Foreskin fibroblast (primary cell): ENCODE measurements at places on chromosomes 2 and 18.

GRCh38 chr2:120600335-120600734 lies 135.3 kb upstream of the GLI2 start:
- no peak for DNase-seq

- peak; percentile 41 for DNase-seq
Measured at GRCh38 chr2:202034249-202035088, 814 bp downstream of the FZD7 start.

- peak; percentile 38 for DNase-seq
Measured at GRCh38 chr2:229179628-229180027, 91.5 kb downstream of the PID1 start.

GRCh38 chr2:45825001-45825651 lies 173.7 kb downstream of the PRKCE start:
- no peak for DNase-seq

DNA sequence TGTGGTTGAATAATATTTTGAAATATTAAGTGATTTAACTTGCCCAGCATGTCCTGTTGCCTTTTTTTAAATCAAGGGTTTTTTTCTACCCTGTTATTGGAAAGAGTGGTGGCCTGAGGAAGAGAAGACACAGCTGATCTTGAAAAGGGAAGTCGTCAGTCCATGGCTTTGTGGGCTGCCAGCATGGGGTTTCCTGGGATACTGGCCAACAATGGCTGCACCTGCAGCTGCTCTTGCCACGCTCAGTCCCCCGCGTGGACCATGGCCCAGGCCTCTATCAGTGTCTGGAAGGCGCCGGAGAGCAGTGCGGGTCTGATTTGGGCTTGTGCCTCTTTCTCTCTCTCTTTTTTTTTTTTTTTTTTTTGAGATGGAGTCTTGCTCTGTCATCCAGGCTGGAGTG lies 99.3 kb downstream of the ASB1 start:
- DNase-seq = no peak

GRCh38 chr2:12686708-12687283 lies 29.9 kb upstream of the TRIB2 start:
- DNase-seq = no peak

DNA sequence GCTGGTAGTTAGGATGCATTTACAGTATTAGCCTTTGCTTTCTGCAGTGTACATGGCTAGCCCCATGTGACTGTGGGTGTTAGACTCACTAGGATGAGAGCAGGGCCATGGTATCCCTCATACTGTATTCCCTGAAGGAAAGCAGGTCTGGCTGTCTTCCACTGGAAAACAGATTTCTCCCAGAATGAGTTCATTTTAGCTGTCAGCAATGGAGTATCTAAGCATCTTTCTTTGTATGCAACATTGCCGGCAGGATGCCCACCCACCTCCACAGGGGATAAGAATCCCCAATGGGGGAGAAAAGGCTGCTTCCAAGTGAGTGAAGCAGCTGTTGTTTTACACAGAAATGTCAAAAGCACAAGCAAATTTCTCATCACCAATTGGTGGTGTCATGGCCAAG lies 142.7 kb upstream of the KLHL14 start:
- DNase-seq = no peak

GRCh38 chr18:70826571-70826970 lies 537.7 kb downstream of the SOCS6 start:
- no peak for DNase-seq

DNA sequence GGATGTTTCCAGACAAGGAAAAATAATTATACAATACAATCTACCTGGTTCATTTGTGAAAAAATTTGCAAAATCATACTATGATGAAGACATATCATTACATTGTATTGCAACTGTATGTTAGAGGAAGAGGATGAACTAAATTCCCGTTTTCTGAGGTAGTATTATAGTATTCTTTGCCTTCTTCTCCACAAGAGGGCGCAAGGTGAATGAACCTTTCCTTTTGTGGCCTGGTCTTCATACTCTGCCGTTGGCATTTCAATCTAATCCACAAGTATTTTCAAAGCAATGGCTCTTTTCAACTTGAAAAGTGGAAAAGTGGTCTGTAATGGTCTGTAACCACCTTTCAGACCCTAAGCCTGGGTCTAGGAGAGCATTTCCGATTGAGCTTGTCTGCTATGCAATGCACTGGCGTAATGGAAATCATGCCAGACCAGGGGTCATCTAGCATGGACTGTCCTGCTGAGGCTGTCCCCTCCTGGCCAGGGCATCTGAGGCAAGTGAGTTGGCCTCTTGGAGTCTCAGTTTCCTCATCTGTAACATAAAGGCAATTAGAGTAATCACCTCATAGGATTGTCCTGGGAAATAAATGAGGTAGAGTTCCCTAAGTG lies 30.8 kb upstream of the ZNF396 start:
- DNase-seq = peak; percentile 83

DNA sequence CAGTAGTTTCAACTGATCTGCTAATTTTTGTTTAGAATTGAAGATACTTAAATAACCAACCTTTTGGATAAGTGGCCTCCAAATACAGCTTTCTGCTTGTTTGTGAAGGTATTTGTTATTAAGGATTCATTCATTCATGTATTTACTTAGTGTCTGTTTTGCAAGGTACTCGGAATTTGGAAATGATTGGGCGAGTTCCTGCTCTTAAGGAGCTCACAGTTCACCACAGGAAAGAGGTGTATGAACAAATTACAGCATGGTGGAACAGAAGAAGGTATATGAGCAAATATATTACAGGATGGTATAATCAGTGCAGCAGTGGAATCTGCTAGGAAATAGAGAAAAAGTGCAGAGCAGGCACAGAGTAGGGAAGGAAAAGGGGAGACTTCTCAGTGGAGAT lies 4.5 kb downstream of the ACSL3 start:
- no peak for DNase-seq

GRCh38 chr18:73563345-73563744 lies 584.3 kb downstream of the FBXO15 start:
- peak; percentile 88 for DNase-seq

DNA sequence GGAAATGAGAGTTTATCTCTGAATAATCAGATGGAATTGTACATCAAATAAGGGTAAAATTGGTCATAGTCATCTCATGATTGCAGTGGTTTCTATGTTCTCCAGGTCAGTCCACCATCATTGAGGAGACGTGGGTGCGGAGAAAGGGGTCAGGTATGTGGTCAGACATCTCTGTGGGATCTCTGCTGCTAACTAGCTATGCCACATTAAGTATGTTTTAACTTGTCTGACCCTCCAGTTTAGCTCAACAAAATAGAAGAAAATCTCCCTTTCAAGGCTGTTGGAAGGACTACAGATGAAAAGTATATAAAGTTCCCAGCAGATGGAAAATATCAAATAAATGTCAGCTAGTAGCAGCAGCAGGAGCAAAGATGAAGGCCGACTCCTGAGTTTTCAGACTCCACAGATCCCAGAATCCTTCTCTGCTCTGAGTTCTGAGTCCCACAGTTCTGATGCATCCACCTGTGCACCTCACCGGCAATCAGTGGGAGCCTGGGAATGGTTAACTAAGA lies 106.6 kb upstream of the CYP1B1 start:
- DNase-seq = no peak

GRCh38 chr2:119241205-119241532 lies 17.5 kb downstream of the STEAP3 start:
- DNase-seq = no peak

- DNase-seq = peak; percentile 86
Measured at GRCh38 chr2:121626777-121627524, 22.3 kb downstream of the CLASP1 start.

DNA sequence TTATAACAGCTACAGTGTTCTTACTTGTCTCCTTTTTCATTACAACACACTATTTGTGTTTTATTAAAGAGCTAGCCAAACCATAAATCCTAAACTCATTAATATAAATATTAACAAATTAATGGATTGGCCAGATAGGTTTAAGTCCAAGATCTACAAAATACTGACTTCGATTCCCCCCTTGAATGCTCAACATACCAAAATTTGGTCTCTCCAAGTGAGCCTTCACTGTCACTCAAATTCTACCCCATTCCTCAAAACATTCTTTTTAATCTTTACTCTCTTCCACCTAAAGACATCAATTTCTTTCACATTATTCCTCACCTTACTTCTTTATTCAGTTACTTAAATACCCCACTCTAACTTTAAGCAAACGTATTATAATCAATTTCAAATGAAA lies 281.5 kb downstream of the ICOS start:
- DNase-seq = no peak

- DNase-seq = peak; percentile 91
Measured at GRCh38 chr18:67359873-67360838, 156.4 kb downstream of the DSEL start.

- DNase-seq = no peak
Measured at GRCh38 chr2:28268386-28268785, 124.3 kb upstream of the FOSL2 start.

GRCh38 chr2:19733951-19734425 lies 167.8 kb downstream of the TTC32 start:
- peak; percentile 79 for DNase-seq

GRCh38 chr2:204280262-204280668 lies 265.0 kb upstream of the PARD3B start:
- DNase-seq = no peak

DNA sequence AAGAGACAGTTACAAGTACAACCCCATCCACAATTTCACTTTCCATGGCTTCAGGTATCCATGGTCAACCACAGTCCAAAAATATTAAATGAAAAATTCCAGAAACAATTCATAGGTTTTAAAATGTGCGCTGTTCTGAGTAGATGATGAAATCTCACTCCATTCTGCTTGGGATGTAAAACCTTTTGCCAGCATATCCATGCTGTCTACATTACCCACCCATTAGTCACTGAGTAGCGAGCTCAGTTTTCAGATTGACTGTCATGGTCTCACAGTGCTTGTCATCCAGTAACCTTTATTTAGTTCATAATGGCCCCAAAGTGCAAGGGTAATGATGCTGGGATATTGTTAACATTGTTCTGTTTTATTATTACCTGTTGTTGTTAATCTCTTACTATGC lies 40.5 kb downstream of the SMAD4 start:
- DNase-seq = peak; percentile 83

DNA sequence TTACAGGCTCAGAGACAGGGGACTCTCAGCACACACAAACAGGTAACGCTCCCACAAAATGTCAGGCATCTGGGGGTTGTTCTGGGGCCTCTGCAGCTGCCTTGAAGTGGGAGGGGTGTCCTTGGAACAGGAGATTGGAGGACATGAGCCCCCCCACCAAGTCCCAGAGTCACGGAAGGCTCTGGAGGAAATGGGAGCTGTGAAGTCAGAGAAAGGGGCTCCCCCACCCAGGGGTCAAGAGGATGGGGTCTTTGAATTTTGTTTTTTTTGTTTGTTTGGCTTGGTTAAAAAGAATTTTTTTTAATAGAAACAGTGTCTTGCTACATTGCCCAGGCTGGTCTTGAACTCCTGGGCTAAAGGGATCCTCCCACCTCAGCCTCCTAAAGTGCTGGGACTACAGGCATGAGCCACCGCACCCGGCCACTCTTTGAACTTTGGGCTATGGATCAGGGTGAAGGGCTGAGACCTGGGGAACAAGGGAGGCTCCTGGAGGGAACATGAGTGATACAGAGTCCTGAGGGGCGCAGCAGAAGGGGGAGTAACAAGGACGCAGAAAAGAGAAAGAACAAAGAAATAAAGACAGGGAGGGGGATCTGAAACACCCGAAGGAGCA lies 46.8 kb downstream of the TNS1 start:
- DNase-seq = no peak

- DNase-seq = no peak
Measured at GRCh38 chr2:62660087-62660486, 45.4 kb upstream of the EHBP1 start.

- no peak for DNase-seq
Measured at GRCh38 chr18:22268641-22269128, 99.3 kb downstream of the GATA6 start.
